Fibroblast of gingiva (primary cell): ENCODE measurements at places on chromosomes 3 and 15.
A peak's percentile ranks its signal among the peaks of the same experiment; 100 is the strongest.

GRCh38 chr3:193791041-193792032 is 198.3 kb downstream of the OPA1 start:
- no peak for DNase-seq

DNA sequence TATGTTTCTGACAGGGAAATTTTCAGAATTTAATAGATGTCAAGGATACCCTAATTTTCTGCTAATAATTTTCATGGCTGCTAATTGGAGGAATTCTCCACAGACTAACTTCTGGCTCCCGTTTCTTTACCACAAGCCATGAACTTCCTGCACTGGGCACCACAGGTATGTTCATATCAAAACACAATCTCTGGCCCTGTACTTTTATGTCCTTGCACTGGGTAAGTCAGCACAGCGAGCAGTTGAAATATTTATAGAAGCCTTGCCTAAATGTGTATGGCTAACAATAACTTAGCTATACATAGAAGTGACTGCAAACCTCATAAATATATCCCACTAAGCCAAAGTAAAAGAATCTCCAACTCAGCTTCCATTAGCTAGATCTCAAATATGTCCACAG is 246.9 kb downstream of the ZIC1 start:
- no peak for DNase-seq

DNA sequence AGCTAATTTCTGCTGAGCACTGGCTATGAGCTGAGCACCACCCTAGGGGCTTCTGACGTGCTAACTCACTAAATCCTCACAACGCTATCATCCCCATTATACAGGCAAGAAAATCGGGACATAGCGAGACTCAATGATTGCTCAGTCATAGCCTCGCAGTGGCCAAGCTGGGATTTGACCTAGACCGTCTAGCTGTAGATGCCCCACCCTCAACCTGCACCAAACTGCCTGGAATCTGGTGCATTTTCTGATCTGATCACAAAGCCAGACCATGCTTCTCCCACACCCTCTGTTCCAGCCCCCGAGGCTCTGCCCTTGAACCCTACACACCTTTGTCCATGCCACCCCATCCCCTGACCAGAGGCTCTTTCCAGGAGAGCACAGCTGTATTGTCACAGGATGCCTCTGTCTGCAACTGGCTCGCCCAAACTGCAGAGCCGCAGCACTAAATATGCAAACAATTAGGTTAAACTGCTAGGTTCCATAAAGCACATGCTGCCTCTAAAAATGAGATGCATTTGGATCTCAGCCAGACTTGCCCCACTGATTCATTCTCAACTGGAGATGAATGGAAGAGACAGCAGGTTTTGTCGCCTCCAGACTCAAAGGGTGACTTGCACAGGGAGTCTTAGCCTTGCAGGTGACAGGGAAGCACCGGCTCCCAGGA is 95.2 kb downstream of the NUP210 start:
- no peak for DNase-seq

DNA sequence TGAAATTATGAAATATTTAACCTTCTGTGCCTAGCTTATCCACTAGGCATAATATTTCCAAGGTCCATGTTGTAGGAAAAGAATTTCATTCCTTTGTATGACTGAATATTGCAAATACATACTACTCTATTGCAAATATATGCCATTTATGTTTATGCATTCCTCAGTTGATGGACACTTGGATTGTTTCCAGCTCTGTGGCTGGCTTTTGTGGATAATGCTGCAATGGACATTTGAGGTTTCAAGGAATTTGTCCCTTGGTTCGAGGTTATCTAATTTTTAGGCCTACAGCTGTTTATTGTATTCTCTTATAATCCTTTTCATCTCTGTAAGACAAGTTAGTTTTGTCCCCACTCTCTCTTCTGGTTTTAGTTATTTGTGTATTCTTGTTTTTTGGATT is 7.7 kb upstream of the AADACL2 start:
- DNase-seq, result peak; percentile 40

GRCh38 chr3:119643528-119643927 is 16.9 kb downstream of the POPDC2 start:
- no peak for DNase-seq

DNA sequence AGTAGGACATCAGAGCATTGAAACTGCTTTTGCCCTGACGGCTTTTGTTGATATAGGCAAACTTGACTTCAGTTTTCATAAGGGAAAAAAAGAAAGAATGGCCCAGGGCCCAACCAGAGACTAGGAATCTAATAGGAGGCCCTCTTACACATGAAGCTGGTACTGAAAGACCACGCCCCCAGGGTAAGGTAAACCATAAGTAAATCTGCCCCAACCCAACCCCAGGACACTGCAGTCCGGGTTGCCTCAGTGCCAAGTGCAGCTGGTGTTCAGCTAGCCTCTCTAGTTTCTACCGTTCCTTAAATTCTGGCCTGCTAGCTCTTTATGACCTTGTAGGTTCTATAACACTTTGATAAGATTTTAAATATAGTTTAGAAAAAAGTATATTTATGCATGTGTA is 136.7 kb downstream of the AQP9 start:
- no peak for DNase-seq

- DNase-seq, result no peak
Observed at GRCh38 chr3:151387432-151387831, 2.9 kb upstream of the P2RY12 start.

DNA sequence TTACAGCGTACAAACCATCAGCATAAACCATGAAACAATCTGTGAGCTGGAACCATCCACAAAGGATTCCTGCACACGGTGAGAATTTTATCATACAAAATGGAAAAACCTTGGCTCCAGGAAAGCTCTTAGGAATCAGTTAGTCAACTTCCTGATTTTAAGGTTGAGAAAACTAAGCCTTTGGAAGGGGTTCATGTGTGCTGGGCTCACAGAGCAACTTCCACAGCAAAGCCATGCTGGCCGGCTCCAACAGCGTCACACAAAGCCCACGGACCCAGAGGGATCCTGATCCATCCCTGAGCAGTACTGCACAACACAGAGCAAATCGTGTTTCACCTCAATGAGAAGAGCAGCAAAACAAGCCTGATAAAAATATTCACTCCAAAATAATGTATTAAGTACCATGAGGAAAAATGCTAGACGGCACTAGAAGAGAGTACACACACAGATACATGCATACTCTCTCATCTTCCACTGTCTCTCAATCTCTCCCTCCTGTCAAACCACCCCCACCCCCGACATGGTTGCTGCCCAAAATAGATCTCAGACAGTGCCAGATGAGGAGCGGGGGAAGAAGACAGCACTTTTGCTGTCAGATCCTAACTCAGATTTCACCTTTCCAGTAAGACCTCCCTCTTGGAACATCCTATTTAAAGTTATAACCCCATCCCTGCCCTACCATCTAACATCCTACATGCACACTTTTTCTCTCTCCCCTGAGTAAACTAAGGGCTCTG is 58.6 kb downstream of the MB21D2 start:
- DNase-seq, result no peak
